ENCODE measurements at places on chromosomes 7 and 10.

DNA sequence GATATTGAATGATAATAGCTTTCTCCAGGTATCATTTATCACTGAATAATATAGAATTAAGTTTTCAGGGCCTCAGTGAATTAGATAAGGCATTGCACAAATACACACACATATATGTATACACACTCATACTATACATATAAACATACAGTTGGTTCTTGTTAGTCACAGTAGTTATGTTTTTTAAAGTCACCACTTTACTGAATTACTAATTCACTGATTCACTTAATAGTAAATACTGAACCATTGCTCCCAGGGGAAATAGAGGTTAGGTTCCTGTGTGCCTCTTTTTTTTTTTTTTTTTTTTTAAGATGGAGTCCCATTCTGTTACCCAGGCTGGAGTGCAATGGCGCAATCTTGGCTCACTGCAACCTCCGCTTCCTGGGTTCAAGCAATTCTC lies 33.6 kb downstream of the PRR15 start:
- DNase-seq, result no peak

DNA sequence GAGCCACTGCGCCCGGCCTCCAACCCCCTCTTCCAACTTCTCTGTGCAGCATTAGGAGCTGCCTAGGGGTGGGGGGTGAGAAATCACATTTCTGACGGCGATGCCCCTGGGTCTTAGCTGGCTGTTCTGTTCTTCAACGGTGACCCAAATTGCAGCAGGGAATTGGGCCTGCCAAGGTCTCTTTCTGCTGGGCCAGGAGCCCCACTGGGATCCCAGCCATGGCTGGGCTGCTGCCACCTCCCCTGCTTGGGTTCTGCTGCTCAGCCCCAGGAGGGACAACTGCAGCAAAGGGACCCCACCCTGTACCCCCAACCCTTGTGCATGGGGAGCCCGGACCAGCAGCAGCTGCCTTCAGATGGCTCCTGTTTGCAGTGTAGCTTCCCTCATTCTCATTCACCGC lies 43.7 kb upstream of the GNA12 start:
- no peak for DNase-seq

DNA sequence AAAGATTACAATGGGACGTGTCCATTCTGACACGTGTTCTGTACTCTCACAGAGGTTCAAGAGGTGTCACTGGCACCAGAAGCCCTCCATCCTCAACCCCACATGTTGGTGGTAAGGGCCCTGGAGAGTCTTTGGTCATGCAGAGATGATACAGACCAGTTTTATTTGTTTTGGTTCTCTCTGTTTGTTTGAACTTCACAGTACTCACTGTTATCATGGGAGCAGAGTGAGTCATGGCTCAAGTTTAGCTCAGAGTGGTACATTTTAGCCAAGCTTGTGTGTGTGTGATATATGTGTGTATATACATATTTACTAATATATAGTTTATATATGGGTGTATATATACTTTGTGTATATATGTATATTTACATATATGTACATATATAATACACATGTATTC lies 935.6 kb downstream of the GRID1 start:
- DNase-seq, result no peak

- no peak for DNase-seq
These were observed 47.6 kb upstream of the NKX6-2 start for GRCh38 chr10:132833421-132834111.

DNA sequence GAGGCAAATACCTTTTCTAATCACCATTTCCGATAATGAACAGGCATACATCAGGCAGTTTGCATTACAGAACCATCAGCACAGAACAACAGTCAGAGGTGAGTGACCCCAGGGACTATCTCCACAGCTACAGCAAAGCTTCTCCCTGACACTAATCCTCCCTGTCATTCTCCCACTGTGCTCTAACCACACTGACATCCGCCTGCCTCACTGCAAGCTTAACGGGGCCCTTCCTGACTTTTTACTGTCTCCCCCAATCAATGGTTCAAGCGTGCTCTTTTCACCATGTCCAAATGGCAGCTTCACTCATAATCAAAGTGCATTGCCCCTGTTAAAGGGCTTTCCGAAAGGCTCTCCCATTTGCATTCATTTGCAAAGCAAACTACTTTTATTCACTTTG lies 196.3 kb downstream of the DNAJC1 start:
- DNase-seq, result no peak

- no peak for DNase-seq
These were observed 4.9 kb upstream of the ZMIZ1 start for GRCh38 chr10:79063661-79064492.

Measured in activated CD8-positive, alpha-beta memory T cell treated with anti-CD3 and anti-CD28 coated beads for 1 hour (primary cell).